ENCODE measurements at places on chromosomes 7 and 10.

DNA sequence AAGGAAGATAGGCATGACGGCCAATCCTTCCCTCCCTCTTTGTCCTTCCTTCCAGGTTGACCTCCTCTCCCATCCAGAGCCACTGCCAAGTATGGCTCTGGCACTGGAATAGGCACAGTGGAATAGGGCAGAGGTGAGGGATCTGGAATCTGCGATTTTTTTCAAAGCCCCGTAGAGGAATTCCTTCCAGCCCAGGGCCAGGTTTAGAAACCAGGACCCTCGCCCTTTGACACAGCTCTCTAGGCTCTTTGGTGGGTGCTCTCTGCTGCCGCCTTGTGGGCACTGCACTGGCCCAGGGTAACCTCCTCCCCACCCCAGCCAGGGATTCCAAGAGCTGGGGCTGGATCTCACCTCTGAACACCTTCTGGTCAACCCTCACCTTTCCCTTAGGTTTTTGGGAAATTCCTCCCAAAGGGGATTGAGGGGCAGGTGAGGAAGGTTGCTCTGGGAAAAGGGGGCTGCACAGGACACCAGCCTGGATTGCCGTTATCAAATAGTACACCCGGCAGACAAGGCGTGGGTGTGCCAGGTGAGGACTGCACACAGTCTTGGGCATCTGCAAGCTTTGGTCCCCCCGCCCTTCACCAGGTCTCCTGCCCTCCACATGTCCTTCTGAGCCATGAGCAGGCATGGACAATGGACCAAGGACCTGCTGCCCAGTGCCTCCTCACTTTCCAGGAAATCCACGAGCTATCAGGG lies 22.8 kb downstream of the C10orf105 start:
- peak; percentile 55 for DNase-seq

GRCh38 chr7:101347477-101347876 lies 15.2 kb upstream of the COL26A1 start:
- no peak for DNase-seq

DNA sequence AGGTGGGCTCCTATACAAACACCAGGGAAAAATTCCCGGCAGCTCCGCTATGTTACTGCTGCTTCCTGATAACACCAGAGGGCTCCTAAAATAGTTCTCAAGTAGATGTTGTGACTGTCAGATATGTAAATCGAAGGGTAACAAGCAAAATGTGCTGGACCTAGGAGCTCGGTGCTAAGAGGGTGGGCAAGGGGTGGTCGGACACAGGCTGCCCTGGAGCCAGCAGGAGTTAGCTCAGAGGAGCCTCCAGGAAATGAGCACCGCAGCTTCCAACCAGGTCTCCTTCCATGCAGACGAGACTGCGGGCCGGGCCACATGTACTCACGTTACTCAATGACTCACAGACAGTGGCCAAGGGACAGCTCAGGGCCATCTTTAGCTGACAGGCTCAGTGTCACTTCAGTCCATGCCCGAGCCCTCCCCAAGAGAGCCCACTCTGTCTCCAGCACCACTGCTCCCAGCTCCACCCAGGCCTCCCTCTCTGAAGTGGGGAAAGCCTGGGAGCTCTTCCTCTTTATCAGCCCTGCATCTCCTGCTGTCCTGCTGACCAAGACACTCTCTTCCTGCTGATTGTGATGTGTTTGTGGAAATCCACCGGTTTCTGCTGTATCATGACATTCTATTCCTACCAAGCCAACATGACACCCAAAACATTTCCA lies 37.2 kb upstream of the TMEM273 start:
- DNase-seq, result no peak

DNA sequence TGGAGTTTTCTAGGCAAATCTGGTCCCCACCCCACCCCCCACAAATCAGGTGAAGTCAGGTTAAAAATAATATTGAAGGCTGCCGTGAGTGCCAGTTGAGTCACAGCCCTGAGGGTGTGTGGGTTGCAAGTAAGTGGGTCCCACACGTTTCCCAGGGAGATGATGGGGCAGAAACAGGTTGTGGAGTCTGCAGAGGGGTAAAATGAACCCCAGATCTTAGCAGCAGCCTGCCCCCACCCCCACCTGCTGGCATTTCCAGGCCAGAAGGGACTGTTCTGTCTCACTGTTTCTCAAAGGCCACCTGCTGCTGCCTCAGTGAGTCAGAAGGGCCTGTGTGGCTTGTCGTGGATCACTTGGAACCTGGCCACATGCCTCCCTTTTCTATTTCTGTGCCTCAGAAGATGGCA lies 59.8 kb upstream of the SMNDC1 start:
- DNase-seq, result no peak

DNA sequence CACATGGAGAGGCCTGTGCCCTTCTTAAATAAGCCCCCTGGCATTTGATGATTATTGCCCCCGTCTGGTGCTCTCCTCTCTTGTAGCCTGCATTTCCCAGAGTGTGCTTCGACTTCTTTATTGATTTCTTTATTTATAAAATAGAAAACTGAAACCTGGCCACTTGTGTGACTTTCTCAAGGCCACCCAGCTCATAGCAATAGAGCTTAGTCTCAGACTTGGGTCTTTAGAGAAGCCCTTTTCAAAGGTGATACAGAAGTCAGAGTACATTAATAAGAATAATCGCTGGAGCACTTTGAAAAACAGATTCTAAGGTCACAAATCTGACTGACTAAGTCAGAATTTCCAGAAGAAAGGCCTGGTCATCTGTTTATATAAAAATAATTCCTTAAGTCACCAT lies 86.6 kb downstream of the NOC3L start:
- DNase-seq, result no peak

DNA sequence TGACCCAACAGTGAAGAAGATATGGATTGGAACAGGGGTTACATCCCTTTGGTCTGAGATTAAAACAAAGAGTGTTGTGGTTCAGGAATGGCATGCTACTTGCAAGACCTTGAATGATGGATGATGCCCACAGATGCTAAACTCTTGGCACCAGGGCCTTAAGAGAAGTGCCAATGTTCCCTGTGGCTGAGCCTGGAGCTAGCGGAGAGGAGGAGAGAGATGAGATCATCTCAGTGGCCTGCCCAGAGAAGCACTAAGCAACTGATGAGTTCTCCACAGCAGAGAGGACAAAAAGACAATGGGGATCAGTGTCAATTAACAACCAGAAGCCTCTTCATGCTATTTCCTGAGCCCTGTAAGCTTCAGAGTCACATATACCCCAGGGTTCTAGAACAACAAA lies 97.8 kb downstream of the ELAPOR2 start:
- no peak for DNase-seq

GRCh38 chr7:13990319-13990983 lies 985 bp upstream of the ETV1 start:
- DNase-seq, result peak; percentile 68

DNA sequence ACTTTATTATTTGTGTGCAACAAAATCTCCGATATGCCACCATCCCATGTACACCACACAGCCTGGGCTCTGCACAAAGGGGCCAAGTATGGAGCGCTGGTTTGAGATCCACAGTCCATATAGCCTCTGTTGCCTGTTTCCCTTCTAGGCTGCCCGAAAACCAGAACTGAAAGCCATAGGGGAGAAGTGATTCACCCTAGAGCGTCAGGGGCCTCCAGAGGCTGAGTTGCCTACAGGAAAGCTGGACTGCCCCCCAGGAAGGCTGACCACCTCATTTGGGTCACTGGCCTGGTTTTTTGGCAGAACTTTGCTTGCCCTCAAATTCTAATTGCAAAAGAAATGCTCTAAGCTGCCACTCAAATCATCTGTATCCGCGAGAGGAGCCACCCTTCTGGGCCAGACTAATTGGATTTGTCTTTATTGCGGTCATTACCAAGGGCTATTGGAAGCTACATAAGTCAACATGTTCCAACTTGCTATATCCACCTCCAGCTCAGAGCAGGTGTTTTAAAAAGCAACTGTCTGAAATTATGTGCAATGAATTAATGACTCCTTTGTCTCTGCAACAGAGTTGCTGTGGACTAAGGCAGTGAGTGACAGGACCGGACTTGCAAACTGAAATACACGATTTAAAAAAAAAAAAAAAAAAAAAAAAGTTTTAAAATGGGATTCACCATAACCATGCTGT lies 28.3 kb upstream of the FRMD4A start:
- no peak for DNase-seq
